CD4-positive, alpha-beta T cell (primary cell): ENCODE measurements at places on chromosomes 3 and 15.

DNA sequence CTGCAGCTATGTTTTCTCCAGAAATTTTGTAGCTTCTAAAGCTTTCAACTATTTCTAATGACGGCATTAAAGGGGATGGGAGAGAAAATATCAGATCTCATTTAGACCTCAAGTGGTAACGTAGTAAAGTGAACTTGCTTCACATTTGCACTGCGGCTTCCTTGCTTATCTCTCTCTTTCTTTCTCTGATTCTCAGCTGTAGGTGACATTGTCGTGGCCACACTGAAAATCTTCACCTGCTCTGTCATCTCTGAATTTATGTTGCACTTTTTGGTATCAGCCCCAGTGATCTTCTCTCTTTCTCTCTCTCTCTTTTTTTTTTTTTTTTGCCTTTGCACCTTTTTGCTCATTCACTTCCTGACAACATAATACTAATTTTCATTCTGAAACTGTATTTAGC is 254.1 kb upstream of the SATB1 start:
- peak; percentile 3 for DNase-seq

- DNase-seq: no peak
These were observed 104.3 kb upstream of the TSC22D2 start for GRCh38 chr3:150303768-150304167.

DNA sequence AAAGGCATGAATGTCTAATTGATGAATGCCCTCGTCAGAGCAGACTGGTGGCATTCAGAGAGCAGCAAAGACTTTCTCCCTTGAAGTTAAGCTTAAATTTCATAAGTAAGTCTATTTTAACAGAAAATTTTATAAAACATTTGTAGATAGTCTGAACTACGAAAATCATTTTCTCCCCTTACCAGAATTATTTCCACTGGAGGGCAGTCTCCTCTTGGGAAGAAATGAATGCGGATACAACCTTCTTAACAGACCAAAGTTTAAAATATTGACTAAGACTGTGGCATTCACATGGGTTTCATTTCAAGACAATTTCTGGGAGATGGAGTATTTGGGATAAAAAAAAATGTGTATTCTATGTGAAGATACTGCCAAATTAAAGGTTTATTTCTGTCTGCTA is 669.0 kb downstream of the FHIT start:
- DNase-seq: no peak

DNA sequence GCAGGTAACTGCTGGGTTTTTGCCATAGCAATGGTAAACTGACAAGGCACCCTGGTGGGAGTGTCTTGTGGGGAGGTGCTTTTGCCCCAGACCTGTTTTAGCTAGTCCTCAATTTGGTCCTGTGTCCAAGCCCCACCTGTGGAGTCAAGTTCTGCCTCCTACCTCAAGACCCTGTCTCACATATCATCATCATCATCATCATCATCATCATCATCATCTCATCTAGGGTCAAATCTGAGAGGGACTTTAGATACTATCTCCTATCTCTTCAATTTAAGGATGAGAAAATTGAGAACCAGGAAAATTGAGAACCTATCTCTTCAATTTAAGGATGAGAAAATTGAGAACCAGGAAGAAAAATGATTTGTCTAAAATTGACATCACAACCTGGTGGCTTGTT is 9.9 kb downstream of the KNL1 start:
- no peak for DNase-seq

DNA sequence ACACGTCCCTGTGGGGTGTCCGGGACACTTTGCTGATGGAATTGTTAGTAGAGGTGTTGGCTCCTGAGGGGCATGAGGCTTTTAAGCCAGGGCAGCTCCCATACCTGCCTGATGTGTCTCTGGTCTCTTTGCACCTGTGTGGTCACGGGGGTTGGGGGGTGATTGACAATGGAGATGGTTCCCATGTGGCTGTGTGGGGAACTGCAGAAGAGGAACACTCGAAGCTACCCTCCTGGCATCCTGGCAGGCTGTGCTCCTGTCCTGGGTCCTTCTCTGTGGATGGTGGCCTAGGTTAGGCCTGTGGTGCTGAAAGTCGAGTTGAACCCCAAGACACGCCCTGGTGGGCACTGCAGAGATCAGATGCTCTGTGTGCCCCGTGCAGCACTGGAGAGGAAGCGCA is 73.4 kb downstream of the HMCES start:
- DNase-seq: no peak

- DNase-seq: no peak
These were observed 2.1 kb downstream of the MYD88 start for GRCh38 chr3:38140326-38141172.

GRCh38 chr15:25239471-25240345 is 199.1 kb downstream of the UBE3A start:
- no peak for DNase-seq

DNA sequence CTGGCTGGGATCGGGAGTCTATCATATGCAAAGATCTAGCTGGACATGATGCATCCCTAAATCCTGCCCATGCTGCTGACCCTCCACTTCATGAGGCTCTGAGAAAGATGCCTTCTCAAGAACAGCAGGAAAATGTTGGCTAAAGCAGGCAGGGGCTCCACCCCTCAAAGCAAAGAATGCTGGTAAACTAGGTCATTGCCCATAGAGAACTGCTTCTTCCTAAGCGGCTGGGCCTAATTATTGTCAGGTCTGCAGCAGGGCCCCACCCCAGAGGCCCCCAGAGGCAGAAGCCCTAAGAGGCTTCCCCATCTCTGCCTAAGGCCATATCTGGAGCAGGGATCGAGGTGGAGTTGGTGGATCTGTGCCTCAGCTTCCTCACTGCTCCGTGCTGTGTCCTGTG is 447.4 kb upstream of the PROK2 start:
- DNase-seq: no peak

DNA sequence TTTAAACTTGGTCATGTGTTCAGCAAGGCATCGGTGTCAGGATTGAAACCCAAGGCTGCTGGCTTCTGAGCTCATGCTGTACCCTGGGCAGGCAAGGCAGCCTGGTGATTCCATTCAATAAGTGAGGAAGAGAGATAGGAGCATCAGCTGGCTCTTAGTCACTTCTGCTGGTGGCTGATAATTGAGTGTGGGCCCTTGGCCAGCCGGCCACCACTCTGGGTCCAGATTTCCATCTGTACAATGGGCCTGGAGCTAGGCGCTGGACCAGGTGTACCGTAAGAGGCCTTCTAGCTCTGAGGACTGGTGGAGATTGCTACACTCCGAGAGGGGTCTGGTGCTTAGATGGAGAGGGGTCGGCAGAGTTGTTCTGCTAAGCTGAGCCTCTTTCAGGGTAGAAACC is 4.3 kb downstream of the CD276 start:
- no peak for DNase-seq

DNA sequence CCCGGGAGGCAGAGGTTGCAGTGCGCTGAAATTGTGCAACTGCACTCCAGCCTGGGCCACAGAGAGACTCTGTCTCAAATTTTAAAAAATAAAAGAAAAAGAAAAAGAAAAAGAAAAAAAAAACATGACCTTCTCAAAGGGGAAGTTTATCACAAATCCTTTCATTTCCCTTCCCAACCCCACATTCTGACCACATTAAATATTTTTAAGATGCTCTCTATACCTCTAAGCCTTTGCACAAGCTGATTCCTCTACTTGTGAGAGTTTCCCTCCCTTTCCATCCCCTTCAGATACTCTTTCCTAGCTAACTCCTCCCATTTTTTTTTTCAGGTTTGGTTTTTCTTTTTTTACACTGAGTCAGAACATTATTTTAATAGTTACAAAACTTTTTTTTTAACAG is 4.0 kb downstream of the HIGD1A start:
- no peak for DNase-seq

- no peak for DNase-seq
These were observed 7.6 kb upstream of the SPTBN5 start for GRCh38 chr15:41901431-41901830.

- DNase-seq: no peak
These were observed 50.5 kb downstream of the LDHAL6B start for GRCh38 chr15:59257140-59257539.

DNA sequence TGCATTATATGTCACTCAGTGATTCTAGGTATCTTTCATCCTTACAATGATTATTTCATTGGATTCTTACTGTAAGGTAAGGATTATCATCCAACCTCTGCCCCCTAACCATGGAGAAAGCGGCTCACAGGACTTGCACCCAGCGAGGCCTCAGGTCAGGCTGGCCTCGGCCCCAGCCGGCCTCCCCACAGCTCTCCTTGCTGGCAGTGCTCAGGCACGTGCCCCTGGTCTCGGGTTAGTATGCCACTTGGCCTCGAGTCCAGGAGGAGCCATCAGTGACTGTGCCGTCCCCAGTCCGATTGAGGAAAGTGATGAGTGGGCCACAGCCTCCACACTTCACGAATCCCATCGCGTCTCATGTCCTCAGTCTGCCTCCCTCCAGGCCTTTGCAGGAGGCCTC is 35.7 kb upstream of the GABRG3 start:
- no peak for DNase-seq

- DNase-seq: no peak
These were observed 14.4 kb downstream of the NR2F2 start for GRCh38 chr15:96344706-96345559.

GRCh38 chr3:193767353-193768069 is 174.5 kb downstream of the OPA1 start:
- no peak for DNase-seq

GRCh38 chr3:128433837-128434165 is 32.9 kb downstream of the DNAJB8 start:
- no peak for DNase-seq

- no peak for DNase-seq
These were observed 130.9 kb downstream of the PGPEP1L start for GRCh38 chr15:98876451-98877369.

DNA sequence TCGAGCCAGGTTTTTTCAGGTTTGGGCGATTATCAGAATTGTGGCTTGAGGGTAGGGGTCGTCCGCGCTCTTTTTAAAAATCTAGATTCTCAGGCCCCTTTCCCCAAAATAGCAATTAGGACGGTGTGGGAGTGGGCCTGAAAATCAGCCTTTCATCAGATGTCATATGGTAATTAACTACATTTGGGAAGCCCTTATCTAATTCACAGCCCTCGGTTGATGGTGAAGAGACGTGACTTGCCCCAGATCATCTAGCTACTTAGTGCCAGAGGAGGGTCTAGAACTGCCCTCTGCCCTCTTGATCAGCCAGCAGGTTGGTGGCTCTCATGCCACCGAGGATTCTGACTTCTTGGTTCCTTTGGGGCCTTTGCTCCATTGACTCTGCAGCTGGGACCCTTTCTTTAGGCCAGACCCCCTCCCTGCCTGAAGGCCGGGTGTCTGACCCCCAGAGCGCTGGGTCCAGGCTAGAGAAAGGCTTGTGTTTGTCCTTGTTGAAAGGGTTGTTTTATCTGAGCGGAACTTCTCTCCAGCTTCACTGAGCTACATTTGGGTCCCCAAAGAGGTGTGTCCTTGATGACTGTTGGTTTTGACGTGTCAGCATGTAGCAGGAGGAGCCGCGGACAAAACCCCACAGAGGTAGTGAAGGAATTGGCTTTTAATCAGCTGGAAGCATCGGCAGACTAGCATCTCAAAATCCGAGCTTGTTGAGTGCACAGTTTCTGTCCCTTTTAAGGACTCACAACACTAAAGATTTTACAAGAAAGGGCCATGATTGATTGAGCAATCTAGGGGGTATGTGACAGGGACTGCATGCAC is 857 bp downstream of the AEN start:
- DNase-seq: peak; percentile 37

- no peak for DNase-seq
These were observed 228.4 kb upstream of the COL8A1 start for GRCh38 chr3:99409961-99410360.

DNA sequence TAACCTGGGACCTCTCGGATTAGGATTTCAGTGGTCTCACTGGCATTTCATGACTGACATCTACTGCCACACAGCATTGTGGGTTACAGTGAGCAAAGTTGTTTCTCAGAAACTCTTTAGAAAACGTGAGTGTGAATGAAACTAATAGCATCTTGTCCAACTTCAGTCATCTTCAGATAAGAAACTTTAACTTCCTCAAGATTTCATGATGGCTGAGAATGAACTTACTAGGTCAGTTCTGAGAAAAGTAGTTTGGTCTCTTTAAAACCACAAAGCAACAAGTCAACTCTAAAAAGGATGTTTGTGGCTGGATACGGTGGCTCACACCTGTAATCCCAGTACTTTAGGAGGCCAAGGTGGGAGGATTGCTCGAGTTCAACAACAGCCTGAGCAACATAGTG is 14.2 kb upstream of the HOMER2 start:
- DNase-seq: no peak

- DNase-seq: no peak
These were observed 88.8 kb downstream of the WDR72 start for GRCh38 chr15:53670701-53671100.

- DNase-seq: no peak
These were observed 1.8 kb upstream of the MESD start for GRCh38 chr15:80991421-80991820.

DNA sequence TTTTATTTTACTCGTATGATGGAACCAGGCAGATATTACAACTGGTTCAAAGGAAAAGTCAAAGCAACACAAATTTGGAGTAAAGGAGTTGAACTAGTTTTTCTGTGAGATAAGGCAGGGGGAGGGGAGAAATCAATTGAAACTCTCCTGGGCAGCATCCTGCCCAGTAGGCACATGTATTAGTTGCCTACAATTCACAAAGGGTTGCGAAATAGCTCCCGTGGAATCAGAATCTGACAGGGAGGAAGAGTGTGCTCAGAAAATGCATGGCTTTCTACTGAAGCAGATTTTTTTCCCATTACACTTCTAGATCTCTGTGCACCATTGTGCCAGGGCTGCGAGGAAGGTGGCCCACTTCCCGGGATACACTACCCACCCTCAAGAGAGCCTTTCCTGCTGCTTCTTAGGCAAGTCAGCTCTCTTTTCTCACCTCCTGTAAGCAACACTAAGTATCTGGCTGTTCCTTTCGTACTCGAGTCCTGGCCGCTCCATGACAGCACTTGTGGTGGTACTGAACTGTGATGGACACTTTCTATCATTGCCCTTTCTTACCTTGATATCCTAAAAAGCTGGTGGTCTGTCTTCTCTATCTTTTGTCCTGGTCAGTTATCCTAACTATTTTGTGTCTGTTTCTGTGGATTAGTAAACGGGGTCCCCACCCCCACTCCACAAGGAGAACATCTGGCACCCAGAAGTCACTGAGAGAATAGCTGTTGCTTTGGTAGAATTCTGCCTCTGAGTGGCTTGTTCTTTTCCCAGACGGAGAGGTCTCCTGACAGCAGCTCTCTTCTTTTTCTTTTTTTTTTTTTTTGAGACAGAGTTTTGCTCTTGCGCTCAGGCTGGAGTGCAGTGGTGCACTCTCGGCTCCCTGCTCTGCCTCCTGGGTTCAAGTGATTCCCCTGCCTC is 74.8 kb downstream of the RPL39L start:
- DNase-seq: no peak

DNA sequence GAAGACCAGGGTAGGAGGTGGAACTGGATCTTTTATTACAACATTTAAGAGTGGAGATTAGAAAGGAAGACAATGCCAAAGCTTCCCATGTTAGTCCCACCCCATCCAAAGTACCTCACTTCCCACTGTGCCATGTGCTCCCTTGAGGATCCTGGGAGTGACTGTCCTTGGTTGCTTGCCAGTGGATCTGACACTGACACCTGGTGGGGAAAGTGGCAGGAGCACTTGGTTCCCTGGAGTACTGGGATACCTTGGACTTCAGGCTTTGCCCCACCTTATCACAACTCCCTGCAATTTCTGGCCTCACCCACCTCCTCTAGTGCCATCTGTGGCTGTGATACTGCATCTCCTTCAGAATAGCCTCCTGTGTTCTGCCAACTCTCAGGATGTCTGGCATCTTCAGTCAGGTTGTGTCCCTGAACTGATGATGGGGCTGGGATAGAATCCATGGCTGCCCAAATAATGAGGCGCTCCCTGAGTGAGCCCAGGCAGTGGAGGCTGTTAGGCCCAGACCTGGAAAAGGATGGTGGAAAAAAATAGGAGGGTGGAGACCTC is 1.3 kb downstream of the ELL3 start:
- no peak for DNase-seq

GRCh38 chr3:107599772-107600145 is 77.0 kb downstream of the BBX start:
- no peak for DNase-seq
